ENCODE measurements at places on chromosomes 7 and 10. TPM values are rescaled to one million over a fixed set of nuclear protein-coding genes. Genes with fewer than 3 reads are reported as not detected.

The NAT16 gene
- not detected for total RNA-seq

The PGAM2 gene
- not detected for total RNA-seq

GRCh38 chr10:17454161-17455014 is at the start of gene ST8SIA6:
Gene ST8SIA6 (minus strand): TSS chr10:17454595. CDS start chr10:17454255, 340 bp downstream.
- no peaks in the 10 kb centered on the region for H3K36me3 ChIP-seq
- H3K27me3 ChIP-seq: no peaks in the 10 kb centered on the region
- peak within 1 kb of the TSS; percentile 93 for H3K4me3 ChIP-seq
- DNase-seq: peak; percentile 42

DNA sequence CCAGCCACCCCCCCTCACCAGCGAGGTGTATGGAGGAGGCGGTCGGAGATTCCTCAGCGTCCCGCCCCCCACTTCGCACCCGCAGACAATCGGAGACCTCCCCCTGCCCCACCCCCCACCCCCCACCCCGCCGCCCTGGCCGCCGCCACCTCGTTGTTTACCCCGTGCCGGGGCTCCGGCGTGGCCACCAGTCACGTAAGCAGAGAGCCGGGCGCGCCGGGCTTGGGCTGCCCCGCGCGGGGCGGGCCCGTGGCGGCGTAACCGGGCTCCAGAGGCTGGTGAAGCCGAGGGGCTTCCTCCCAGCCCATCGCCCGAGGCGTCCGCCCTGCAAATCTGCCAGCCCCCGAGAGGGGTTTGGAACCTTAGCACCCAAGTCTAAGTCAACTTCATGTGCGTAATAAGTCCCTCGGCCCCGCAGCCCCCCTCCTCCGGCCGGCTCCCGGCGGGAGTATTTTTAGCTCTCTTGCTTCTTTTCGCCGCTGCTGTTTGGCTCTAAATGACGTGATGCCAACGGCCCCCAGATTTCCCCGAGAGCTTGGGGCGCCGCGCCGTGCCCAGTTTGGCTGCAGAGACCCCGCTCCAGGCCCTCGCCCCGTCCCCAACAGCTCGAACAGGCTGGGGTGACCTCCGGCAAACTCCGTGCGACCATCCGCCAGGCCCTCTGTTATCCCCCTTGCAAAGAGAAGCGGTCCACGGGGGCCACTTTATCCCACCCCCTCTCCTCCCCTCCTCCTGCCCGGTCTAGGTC is 2.7 kb downstream of the MXI1 start:
- H3K36me3 ChIP-seq: peaks cover 4% of the 10 kb centered on the region
- peaks cover 59% of the 10 kb centered on the region for H3K4me1 ChIP-seq
- DNase-seq: peak; percentile 49
- H3K27ac ChIP-seq: peak overlapping the region; percentile 98
- H3K27me3 ChIP-seq: no peaks in the 10 kb centered on the region

GRCh38 chr10:78413076-78414055 is 379.7 kb downstream of the RPS24 start:
- no peak overlapping the region for H3K4me3 ChIP-seq

DNA sequence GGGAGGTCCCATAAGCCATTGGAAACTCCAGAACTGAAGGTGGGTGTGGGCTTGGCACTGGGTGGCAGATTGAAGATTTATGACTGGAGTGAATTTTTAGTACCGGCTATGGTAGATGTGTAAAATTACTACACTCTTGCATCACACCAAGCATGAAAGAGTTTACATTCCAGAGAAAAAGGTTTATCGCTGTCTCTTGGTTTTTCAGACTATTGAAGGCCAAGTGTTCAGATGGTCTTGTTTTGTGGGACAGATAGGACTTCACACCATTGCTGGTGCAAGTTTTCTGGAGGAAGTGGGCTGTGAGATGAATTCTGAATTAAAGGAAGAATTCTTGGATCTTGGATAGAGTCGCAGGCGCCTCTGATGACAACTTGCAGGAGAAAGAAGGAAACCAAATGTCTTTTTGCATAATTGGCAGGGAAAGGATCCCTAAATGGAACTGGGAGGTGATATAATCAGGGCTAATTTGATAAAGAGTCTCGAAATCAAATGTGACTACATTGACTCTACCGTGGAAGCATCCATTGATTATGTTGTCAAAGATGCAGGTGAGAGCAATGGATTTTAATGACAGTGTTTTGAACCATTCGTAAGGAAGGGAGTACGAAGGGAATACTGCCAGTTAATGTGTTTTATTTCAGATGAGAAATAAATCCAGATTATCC is 14.2 kb upstream of the NMT2 start:
- no peak overlapping the region for H3K4me3 ChIP-seq
- no peak overlapping the region for H3K27ac ChIP-seq
- H3K36me3 ChIP-seq: peaks cover 3% of the 10 kb centered on the region
- no peak for DNase-seq

DNA sequence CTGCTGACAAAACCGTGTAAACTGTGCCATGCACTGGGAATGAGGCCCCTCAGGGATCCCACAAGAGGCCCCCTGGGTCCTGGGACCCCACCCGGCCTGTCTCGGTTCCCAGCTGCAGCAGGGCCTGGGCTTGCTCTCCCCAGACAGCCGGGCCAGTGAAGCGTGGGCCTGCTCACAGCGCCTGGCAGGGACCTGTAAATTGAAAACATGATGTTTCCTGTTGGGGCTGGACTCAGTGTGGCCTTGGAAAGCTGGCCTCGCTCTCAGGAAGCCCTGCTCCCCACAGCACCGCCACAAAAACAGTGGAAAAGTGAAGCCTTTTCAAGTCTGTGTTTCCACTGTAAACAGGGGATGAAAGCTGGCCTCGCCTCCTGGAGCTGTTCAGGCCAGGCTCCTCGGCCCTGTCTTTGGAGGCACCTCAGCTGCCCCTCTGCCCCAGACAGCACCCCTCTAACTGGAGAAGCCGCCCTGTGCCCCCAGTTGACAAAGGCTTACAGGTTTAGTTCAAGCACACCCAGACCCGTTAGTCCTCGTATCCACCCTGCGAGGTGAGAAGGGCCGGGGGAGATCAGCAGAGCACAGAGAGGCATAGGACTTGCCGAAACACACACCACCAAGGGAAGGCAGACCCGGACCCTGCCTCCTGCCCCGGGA is 108.3 kb downstream of the ZMIZ1 start:
- no peaks in the 10 kb centered on the region for H3K36me3 ChIP-seq
- H3K4me3 ChIP-seq: no peak overlapping the region
- H3K27me3 ChIP-seq: no peaks in the 10 kb centered on the region
- no peak overlapping the region for H3K27ac ChIP-seq

Measured in T-helper 17 cell (primary cell).